SK-N-DZ (cell line): ENCODE measurements at places on chromosomes 6 and 20.
A peak's percentile ranks its signal among the peaks of the same experiment; 100 is the strongest.

GRCh38 chr20:45969712-45970634 lies 2.0 kb downstream of the ZNF335 start:
- DNase-seq: peak; percentile 83

DNA sequence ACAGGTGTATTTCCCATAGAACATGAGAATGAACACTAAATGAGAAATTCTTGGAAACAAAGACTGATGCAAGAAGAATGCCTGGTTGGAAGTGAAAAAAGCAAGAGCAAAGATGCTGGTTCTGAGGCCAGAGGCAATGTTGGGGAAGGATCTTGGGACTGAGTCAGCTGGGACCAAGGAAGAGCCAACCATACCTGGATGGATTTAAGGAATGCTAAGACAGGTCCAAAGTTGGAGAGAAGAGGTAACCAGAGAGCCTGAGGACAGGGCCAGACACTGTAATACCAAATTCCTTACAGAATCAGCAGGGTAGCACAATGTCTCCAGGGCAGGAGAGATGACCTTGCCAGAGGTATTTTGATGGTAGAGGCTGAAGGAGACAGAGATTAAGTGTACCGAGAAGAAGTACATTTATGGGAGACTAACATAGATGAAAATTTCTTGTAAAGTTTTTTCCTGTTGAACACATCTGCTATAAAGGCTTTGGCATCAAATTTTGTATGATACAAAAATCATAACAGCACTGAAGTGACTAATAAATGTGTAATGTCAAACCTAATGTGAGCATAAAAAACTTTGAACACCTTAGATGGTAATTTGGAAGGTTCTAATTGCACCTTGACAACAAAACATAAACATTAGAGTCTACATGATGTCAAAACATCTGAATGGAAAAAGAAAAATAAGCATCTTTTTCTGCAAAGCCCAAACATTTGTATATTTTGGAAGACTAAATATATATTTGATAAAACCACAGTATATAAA lies 221.7 kb upstream of the MARCKS start:
- no peak for DNase-seq

GRCh38 chr6:90976341-90976740 lies 389.5 kb upstream of the MAP3K7 start:
- DNase-seq: peak; percentile 71

- DNase-seq: peak; percentile 52
Observed at GRCh38 chr6:75602246-75603105, 796 bp downstream of the SENP6 start.
